ENCODE measurements at places on chromosomes 13 and 19.

DNA sequence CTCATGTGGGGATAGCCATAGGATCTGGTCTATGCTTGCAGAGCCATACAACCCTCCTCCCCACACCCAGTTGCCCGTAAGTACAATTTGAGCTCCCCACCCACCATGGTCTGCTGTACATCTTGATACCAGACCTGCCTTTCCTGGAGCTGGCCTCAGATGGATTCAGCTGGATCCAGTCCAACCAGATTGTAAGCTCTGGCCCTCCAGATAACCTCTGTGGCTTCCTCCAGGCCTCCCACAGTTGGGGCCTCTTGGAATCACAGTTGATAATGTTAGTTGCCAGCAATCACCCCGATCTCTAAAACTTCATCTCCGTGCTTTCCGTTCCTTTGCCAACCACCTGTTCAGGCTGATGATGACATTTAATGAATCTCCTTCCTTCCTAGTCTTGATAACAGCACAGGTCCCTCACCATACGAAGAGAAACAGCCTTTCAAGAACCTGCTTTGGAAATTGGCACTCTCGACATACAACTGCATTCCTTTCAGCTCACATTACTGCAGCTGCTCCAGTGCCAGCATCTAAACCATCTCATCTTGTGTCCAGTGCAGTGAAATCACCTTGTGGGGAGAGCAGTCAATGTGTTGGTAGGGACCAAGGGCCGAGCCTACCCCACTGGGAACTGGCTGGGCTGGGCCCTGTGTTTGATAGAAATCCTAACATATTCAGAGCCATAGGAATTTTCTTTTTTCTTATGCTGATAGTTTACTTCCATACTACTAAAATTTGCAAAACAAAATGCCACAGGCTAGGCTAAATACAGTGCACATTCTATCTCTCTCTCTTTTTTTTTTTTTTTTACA is 15.1 kb upstream of the FOXO1 start:
- DNase-seq: no peak

DNA sequence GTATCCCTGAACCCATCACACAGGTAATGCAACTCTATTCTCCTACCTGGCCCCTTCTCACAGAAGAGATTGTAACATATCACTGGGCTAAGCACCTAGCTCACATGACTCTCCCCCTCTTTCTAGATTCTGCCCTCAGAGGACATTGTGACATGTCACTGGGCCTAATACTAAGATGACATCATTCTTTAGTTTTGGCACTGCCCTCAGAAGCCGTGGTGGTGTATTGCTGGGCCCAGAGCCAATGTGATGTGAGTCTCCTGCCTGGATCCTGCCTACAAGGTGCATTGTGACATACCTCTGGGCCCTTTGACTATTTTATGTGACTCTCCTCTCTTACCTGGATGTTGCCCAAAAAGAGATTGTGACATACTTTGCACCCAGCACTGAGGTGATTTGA is 21.4 kb upstream of the ZNF730 start:
- DNase-seq: no peak

- no peak for DNase-seq
Measured at GRCh38 chr13:20412691-20413355, 112.8 kb downstream of the CRYL1 start.

- DNase-seq: no peak
Measured at GRCh38 chr13:48449656-48450055, 36.7 kb upstream of the LPAR6 start.

GRCh38 chr13:23081220-23081619 is 99.6 kb upstream of the SGCG start:
- DNase-seq: no peak

DNA sequence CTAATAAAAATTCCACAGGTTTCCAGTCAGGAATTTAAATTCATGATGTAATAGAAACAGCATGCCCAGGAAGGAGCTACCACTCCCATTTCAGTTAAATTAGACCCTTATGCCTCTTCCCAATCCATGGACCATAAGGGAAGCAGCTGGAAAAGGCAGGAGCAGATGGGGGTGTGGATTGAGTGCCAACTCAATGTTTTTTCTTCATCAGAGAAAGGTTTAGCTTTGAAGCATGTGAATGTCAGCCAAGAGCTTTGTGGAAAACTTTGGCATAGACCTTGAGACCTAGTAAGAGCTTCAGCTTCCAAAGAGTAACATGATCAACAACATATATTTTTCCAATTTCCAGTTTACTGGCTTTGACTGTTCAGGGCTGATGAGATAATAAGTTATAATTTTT is 2139.9 kb downstream of the PCDH9 start:
- no peak for DNase-seq

DNA sequence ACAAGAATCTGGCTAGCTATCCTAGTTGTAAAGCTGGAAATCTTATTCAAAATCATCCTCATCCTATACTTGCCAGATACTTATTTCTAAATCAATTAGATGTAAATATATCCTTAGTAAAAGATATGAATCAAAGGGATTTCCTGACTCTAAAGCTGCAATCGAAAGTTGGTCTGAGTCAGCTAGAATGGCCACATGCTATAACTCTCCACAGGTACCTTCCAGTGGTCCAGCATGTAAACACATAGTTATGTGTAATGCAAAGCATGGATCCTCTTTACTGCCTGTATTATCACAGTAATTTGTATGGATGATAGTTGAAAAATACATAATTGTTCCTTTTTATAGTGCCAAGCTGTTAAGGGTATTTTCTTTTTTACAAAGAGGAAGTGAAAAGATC is 27.4 kb downstream of the SLITRK6 start:
- DNase-seq: no peak

- DNase-seq: no peak
Measured at GRCh38 chr13:106500445-106500844, 35.0 kb downstream of the EFNB2 start.

DNA sequence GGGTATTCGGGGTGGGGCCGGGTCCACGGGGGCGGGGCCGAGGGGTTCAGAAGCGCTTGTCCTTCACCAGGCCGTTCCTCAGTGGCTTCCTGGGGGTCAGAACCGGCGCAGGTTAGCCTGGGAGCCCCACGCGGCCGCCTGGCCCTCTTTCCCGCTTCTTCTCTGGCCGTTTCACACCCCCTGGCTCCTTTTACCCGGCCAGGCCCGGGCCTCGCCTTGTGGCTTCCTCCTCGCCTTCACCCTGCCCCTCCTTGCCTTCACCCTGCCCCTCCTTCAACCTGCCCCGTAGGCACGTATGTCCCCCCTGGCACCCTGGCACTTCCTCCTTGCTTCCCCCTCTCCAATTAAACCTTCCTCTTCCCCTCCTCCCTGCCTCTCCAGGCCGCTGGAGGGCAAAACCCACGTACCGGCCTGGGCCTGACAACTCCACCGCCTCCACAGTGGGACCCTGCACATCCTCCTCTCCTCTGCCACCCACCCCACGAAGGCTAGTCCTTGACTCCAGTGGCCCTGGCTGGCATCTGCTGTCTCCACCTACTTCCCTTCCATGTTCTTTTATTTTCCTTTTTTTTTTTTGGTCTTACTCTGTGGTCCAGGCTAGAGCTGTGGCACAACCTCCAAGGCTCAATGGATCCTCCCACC is 25.3 kb downstream of the CERS1 start:
- no peak for DNase-seq

GRCh38 chr13:35954207-35954560 is 177.0 kb downstream of the DCLK1 start:
- DNase-seq: no peak

- no peak for DNase-seq
Measured at GRCh38 chr19:55119053-55119452, 1.6 kb upstream of the PPP1R12C start.

GRCh38 chr19:48511321-48511731 is 309 bp downstream of the LMTK3 start:
- no peak for DNase-seq

- DNase-seq: no peak
Measured at GRCh38 chr19:36797786-36798108, 25.1 kb upstream of the ZNF850 start.

- no peak for DNase-seq
Measured at GRCh38 chr13:24495151-24495729, 17.3 kb downstream of the PARP4 start.

DNA sequence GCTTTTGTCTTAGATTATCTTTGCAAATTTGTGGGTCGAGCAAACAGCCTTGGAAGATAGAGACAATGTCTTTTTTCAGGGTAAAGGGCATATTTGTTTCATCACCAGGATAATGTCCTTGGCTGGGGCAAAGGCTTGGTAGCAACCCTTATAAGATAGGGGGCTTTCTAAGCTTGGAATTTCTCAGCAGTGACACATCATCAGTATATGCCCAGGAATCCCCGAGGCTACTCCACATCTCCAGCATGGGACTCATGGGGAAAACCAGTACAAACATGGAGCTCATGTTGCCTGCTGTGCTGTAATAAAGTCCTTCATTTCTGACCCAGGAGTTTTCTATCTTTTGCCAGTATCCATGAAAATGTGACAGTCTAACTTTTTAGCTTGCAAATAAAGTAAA is 77.1 kb downstream of the DCLK1 start:
- peak; percentile 4 for DNase-seq

DNA sequence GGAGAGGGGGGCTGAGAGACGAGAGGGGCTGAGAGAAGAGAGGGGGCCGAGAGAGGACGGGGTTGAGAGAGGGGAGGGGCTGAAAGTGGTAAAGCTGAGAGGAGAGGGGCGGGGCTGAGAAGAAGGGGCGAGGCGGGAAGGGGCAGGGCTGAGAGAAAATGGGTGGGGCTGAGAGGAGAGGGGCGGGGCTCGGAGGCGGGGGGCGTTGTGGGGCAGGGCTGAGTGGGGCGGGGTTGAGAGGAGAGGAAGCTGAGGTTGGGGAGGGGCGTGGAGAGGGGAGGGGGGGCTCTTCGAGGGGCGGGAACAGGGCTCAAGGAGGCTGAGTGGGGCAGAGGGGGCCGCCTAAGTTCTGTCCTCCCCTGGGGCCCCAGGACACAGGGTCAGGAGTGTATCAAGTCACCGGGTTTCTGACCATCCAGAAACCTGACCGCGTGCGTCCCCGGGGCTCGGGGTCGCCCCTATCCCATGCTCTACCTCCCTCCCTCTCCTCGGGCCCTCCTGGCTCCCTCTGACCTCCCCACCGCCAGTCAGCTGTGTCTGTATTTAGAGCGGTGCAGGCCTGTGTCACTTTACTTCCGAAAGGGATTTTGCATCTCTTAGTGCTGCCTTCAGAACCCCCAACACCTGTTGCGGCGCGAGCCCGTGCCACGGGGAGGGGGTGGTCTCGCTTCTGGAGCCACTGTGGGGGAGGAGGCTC is 38.6 kb upstream of the SEMA6B start:
- no peak for DNase-seq

DNA sequence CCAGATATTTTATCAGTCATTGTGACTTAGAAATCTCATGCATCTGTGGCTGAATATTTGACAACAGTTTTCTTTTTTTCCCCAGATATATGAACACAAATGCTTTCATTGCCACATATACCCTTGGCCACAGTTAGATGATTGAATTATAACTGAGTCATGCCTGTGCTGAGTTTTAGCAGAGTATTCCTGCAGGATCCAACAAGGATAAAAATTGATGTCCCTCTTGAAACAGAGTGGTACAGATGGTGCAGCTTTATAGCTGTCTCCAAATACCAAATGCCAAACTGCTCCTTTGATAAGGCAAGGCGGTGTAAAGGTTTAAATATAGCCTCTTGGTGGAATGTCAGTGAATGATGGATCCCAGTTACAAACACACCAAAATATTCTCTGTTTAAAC is 428.5 kb downstream of the GPC6 start:
- no peak for DNase-seq

DNA sequence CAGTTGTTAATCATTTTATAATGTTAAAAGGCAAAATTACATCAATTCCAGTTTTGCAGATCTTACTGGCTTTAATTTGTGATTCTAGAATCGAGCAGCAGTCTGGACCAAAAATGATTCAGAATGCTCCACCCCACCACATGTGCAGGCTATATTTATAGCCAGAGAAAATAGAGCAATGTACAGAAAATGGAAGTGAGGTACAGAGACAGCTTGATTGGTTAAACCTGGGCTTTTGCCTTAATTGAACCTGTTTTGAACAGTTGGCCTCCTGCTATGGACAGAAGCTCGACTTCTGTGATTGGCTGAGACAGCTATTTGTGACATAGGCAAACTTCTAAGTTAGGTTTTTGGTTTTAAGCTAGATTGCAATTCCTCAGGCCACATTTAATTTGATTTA is 607.4 kb upstream of the MIR17HG start:
- no peak for DNase-seq

- DNase-seq: no peak
Measured at GRCh38 chr13:70237131-70237530, 128.9 kb upstream of the KLHL1 start.

- DNase-seq: no peak
Measured at GRCh38 chr19:10079031-10079453, 7.1 kb upstream of the SHFL start.

- no peak for DNase-seq
Measured at GRCh38 chr13:69828527-69828926, 279.1 kb upstream of the ATXN8OS start.

DNA sequence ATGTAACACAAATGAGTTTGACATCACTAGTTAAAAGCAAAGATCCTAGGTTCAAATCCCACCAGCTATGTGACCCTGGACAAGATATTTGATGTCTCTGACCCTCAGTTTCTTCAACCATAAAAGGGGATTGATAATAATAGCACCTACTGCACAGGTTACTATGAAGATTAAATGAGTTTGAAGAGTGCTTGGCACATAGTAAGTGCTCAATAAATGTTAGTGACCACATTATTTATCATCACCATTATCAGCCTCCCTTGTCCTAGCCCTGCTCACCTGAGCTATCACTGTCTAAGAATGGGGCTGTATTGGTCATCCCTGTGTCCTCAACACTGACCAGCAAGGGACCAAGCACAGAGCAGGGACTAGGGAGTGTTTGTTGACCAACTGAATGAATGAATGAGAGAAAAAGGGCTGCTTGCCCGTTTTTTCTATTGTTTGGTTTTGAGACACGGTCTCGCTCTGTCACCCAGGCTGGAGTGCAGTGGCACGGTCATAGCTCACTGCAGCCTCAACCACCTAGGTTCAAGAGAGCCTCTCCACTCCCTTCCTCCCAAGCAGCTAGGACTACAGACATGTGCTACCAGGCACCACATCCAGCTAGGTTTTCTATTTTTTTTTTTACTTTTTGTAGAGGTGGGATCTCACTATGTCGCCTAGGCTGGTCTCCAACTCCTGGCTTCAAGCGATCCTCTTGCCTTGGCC is 26.6 kb upstream of the DACT3 start:
- DNase-seq: no peak

DNA sequence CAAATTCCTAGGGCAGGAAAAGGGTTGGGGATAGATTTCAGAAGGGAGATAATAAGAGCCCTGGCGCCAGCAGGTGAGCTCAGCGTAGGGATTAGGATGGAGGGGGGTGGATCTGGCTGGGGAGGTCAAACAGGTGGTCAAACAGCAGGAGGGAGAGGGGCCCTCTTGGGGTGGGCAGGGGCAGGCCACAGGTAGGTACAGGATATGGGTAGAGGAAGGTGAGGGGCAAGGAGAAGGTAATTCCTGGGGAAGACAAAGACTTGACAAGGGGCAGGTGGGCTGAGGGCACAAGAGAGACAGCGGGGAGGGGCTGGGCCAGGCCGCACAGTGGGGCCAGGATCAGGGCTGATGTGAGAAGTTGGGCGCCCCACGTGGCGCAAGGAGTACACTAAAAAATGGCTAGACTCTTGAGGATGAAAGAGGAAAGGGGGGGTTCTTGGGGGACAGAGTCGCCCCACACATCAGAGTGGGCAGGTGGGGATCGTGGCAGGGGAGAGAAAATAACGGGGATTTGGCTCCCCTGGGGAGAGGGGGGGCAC is 713 bp downstream of the KRI1 start:
- no peak for DNase-seq

Measured in T1000 (cell line).